Stimulated activated CD4-positive, alpha-beta T cell treated with anti-CD3 and anti-CD28 coated beads, TNF-alpha, amount 100 ng/mL, for 4 hours (primary cell): ENCODE measurements at places on chromosomes 16 and 17.

DNA sequence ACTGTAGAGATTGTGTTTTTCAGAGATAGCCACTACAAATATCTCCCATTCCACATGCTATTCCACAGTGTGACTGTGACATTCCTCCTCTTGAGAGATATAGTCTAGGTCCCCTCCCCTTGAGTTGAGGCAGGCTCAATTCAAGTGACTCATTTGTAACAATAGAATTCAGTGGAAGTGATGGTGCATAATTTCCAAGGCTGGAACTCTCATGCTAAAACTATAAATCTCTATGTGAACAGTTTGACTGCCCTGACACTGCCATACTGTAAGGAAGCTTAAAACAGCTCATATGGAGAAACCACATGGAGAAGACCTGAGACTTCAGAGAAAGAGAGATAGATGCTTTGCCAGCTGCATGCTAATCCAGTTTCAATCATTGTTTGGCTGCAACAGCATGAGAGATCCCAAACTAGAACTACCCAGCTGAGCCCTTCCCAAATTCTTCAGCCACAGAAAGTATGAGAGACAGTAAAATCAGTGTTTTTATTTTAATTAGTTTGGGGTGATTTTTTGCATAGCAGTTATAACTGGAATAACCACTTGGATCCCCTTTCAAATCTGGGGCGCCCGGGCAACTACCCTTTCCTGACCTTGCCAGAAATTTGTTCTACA is 19.5 kb upstream of the CSNK2A2 start:
- DNase-seq = no peak

- no peak for DNase-seq
Measured at GRCh38 chr17:13503526-13503925, 98.2 kb downstream of the HS3ST3A1 start.

DNA sequence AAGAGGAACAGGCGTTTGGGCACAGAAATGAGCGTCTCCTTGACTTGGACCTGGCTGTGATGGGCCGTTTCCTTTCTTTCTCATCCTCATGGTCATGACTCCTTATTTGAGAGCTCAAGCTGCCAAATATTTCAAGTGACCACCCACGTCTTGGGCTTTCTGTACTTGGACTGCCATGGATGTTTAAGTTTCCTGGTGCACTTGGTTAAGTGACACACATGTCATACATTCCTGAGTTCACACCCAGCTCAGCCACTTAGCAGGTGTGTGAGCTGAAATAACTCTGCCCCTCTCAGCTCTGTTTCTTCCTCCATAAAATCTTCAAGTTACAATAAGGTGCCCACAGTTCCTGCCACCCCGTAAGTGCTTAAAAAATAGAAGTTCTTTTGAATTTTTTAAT is 114.5 kb downstream of the CLEC16A start:
- no peak for DNase-seq

- DNase-seq = no peak
Measured at GRCh38 chr16:84800158-84800978, 19.4 kb upstream of the CRISPLD2 start.

- no peak for DNase-seq
Measured at GRCh38 chr17:41932816-41933389, 2.5 kb downstream of the ODAD4 start.

DNA sequence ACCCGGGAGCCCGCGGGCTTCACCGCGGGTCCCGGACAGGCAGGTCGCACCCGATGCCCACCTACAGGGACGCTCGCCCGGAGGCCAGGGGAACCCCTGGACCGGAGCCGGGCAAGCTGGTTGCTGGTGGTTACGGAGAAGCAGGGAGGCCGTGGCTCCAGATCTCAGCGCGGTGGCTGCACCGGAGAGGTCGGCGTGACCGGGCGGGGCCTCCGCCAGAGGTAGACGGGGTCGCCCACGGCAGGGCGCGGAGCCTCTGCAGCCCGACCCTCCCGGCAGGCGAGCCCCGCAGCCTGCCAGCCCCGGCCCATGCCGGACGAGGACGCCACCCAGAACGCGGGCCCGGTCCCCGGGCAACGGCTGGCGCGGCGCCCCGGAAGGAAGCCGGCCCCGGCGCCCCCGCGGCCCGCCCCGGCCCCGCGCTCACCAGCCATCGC is 341 bp downstream of the PCYT2 start:
- no peak for DNase-seq

DNA sequence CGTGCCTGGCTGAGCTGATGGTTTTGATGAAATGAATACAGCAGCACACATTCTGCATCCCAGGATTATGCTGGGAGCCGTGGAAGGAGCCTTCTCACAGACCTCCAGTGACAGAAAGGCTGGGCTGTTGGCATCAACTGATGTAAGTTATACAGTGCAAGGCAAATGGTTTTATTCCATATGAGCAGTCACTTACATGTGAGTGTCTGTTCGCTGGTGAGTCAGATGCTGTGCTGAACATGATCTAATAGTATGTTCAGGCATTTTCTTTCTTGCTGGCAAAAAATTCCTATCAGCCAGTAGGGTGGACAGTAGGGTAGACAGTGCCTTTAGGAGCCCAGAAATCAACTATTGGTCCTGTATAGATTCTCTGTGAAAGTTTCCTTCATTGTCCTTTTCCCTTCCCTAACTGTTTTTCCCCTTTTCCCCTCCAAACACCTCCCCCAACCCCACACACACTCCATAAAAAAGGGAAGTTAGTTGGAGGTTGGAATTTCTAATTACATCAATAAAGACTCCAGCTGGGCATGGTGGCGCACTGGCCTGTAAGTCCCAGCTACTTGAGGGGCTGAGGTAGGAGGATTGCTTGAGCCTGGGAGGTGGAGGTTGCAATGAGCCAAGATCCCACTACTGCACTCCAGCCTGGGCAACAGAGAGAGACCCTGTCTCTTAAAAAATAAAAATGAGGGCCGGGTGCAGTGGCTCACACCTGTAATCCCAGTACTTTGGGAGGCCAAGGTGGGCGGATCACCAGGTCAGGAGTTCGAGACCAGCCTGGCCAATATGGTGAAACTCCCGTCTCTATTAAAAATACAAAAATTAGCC is 36.2 kb downstream of the LDHD start:
- no peak for DNase-seq

DNA sequence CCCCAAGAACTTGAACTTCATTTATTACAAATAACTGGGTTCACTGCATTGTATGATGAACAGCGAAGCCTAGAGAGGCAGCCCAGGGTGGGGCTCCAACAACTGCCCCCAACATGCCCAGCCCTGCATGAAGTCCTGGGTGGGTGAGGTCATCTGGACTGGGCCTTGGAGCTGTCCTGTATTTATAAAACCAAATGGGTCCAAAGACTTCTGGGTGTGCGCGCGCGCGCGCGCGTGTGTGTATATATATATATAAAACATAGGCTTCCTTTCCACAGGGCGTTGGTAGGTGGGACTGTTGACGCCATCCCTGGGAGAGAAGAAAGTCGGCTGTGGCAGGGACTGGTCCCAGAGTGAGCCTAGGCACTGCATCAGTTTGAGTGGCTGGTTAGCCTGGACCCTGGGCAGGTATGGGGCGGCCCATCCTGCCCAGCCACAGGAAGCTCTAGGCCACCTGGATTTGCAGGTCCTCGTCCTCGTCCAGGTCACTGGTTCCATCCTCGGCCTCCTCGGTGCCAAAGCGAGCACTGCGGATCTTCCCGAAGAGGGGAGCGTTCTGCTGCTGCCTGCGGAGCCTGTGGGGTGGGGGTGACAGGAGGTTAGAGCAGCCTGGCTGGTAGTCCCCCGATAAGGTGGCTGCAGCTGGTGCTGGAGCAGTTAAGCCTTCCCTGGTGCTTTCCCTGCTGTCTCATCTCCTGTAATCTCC is 23.9 kb downstream of the CCDC102A start:
- no peak for DNase-seq

DNA sequence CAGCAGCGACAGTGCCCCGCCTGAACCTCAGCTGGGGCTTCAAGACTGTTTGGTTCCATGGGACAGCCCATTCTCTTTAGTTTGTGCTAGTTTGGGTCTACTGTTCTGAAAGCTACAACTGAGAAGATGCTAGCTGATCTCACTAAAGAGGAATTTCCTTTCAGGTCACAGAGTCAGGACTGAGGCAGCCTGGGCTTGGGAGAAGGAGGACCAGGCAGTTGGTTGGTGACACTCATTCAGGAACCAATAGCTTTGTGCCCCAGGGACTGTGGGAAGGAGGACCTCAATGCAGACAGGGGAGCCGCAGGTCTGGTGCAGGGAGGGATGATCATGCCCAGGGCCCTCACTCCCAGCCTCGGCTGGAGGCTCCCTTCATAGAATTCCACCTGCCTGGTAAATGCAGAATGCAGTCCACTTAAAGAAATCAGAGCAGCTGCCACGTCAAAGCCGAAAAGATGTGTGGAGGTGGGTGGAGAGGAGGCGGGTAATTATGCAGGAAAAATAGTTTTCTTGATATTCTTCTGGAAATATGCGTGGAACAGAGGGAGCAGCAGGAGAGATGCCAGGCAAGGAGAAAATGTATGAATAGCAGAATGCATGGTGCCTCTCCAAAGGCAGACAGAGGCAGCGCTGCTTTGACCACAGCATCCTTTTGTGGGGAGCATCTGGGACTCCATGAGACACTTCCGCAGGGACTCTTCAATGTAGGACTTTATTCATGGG is 32.6 kb upstream of the ZFP90 start:
- no peak for DNase-seq

GRCh38 chr16:1884155-1884760 is 12.3 kb upstream of the MEIOB start:
- DNase-seq = no peak

DNA sequence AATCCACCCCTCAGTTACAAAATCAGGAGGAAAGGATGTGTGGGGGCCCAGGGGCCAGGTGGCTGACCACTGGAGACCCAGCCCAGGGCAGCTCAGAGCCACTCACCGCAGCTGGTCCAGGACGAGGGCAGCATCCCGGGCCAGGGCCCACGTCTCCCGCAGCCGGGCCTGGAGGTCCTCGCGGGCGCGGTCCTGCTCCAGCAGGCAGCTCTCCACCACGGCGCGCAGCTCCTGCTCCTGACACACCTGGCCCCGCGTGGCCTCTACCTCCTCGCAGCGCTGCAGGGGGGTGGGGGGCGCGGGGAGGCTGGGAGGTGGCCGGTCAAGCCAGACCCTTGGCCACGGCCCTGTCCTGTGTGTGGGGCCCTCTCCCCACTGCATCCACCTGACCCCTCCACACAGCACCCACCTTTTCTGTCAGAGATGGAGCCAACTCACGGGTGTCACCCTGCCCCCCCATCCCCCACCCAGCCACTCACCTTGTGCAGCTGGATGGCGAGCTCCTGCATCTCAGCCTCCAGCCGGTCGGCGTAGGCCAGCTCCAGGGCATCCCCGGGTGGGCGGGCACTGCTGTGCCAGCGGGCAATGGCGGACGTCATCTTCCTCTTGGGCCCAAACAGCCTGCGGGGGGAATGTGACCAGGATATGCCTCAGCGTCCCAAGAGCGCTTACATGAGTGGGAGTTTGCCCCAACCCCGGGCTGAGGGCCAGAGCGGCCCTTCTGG is 5.1 kb downstream of the NUDT16L1 start:
- no peak for DNase-seq

DNA sequence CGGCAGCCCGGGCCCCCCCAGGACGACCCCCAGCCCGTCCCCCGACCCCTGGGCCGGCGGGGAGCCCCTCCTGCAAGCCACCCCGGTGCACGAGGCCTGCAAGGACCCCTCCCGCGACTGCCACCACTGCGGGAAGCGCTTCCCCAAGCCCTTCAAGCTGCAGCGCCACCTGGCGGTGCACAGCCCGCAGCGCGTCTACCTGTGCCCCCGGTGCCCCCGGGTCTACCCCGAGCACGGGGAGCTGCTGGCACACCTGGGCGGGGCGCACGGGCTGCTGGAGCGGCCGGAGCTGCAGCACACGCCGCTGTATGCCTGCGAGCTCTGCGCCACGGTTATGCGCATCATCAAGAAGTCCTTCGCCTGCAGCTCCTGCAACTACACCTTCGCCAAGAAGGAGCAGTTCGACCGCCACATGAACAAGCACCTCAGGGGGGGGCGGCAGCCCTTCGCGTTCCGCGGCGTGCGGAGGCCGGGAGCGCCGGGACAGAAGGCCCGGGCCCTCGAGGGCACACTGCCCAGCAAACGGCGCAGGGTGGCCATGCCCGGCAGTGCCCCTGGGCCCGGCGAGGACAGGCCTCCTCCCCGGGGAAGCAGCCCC is 15.6 kb upstream of the ZFPM1 start:
- DNase-seq = no peak

GRCh38 chr17:17739388-17740066 is 58.3 kb downstream of the RAI1 start:
- DNase-seq = no peak

DNA sequence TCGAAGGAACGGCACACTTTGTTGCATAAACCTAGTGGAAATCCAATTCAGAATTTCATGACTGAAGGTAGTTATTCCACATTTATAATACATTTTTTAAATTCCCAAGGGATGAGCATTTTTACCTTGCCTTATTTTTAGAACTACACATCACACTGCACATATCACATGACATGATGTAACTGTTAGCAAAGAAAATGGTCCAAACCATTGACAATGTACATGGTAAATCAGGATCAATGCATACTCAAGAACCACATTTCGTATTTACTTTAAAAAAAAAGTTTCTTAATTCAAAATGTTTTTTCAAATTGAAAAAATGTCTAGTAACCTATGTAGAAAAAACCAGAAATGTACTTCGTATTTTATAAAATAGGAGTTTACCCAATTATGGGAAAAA is 2.5 kb downstream of the KANSL1 start:
- no peak for DNase-seq

GRCh38 chr16:31715915-31716314 is 157.7 kb upstream of the ZNF267 start:
- DNase-seq = no peak

DNA sequence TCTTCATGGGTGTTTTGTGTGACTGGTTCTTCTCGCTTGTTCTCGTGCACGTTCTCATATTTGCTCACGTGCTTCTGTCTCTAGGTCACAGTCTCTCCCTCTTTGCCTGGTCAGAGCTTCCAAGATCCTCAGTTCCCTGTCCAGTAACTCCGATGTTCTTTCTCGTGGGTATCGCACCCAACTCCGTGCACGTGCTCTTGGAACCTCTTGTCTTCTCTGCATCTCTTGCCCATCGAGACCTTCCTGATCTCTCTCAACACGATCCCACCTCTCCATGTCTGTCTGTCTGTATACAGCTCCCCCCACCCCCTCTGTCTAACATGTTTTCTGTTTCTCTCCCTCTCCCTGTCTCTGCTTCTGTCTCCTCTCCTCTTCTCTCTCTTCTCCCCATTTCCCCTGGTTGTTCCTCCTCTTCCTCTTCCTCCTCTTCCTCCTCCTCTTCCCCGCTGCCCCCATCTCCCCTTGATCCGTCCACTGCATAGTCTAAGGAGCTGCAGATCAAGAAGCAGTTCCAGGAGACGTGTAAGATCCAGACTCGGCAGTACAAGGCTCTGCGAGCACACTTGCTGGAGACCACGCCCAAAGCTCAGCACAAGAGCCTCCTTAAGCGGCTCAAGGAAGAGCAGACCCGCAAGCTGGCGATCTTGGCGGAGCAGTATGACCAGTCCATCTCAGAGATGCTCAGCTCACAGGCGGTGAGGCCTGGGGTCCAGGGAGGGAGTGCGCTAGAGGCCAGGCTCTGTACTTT is 6.1 kb downstream of the HIRIP3 start:
- no peak for DNase-seq
